ENCODE measurements at places on chromosomes 4 and X.
A peak's percentile ranks its signal among the peaks of the same experiment; 100 is the strongest.

GRCh38 chr4:183722731-183723560 is 63.9 kb downstream of the TRAPPC11 start:
- peak; percentile 69 for DNase-seq

DNA sequence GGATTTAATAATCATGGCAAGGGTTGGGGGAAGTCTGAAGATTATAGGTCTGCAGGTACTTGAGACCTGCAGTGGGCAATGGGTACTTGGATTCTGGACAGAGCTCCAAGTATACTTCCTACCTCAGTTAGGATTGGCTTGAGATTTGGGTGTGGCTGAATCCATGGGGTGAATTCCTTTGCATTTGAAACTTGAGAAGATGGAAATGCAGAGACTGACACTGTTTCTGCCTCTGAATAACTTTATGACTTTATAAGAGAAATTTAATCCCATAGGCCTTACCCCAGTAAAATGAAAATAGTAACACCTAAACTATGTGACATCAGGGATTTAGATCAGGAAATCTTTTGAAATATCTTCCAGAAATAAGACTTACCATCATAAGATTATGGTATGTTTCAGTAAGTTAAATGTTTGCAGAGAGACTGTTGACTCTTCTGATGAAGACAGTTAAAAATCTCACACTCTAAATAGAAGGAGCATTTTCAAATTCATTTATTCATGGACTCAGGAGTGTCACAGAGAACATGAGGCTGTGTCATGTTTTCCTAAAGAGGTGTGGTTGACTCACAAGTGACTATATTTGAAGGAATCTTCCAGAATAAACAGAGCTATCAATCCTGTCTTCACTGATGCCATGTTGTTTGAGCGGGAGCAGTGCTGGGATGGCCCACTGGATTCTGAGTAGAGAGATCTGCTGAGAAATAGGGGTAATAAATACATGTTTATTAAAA is 513.5 kb upstream of the NR3C2 start:
- no peak for DNase-seq

GRCh38 chr4:103073792-103074438 is 2.6 kb downstream of the SLC9B2 start:
- no peak for DNase-seq

DNA sequence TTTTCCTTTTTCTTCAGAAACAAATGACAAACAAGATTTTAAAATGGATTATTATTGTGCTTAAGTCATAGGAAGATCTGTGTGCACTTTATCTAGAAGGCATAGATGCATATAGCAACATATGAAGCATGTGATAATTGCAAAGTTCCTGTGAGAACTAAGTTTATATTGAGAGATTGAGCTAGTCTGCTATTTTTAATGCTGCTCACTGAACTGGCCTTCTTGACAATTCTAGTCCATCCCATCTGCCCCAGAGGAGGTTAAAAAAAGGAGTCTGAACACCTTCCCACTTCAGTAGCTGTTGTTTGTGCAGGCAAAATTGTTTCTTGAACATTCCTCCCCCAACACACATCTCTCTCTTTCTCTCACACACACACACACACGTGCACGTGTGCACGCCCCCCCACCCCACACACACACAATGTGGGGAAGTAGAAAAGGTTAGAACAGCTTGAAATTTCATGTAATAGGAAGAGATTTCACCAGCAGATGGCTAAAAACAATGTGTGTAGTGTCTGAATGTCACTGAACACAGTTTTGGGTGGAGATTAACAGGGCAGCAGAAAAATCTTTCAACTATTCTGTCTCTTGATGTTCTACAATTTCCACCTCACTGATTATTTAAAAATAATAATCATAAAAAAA is 108.0 kb downstream of the GPM6A start:
- no peak for DNase-seq

GRCh38 chr4:140799686-140800225 is 43.6 kb upstream of the TBC1D9 start:
- DNase-seq: no peak
